ENCODE measurements at places on chromosomes 16 and 17.

GRCh38 chr17:79463421-79464317 lies 147.2 kb downstream of the RBFOX3 start:
- DNase-seq = no peak

- no peak for DNase-seq
Observed at GRCh38 chr16:66539623-66540469, 10.1 kb downstream of the TK2 start.

- peak; percentile 14 for DNase-seq
Observed at GRCh38 chr17:10295728-10296343, 77.0 kb downstream of the MYH13 start.

- peak; percentile 40 for DNase-seq
Observed at GRCh38 chr16:84266451-84266850, 26.6 kb upstream of the KCNG4 start.

DNA sequence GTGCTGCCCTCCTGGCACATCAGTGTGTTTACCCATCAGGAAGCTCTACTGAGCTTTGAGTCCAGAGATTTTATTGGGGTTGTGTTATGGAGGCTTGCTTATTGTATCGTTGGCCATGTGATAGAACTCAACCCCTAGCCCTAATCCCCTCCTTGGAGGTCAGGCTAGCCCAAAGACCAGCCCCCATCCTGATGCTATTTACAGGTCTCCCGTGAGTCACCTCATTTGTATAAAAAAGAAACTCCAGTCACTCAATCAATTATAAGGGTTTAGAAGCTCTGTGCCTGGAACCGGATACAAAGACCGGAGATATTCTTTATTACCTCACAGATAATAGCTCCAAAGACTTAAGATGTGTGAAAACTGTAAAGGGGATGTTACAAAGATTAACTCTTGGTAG lies 405.9 kb downstream of the CNTNAP4 start:
- DNase-seq = no peak

DNA sequence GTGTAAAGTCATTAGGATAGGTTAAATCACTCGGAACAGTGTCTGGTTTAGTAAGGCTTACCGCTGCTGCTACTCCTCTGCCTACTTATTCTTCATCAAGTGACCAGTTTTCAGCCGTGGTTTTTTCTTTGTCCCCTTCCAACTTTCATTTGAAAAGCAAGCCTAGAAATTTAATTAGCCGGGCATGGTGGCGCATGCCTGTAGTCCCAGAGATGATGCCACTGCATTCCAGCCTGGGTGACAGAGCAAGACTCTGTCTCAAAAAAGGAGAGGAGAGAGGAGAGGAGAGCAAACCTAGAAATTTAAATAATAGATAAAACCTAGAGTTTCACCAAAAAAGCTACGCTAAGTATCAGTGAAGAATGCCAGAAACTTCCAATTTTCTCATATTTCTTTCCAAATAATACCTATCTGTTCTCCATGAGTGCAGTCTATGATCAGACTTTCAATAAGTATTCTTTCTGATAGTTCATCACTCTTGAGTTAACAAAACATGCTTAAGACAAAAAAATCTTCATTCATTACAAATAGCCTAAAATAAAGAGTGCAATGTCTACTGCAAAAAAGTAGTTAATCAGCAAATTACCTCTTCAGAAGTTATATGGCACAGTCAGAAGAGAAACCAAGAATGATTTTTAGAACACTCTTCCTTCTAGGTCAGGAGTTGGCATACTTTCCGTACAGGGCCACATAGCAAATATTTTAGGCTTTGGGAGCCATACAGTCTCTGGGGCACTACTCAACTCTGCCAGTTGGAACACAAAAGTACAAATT lies 15.1 kb downstream of the ANKFY1 start:
- DNase-seq = no peak

GRCh38 chr16:58836427-58836826 lies 102.3 kb upstream of the GOT2 start:
- no peak for DNase-seq

DNA sequence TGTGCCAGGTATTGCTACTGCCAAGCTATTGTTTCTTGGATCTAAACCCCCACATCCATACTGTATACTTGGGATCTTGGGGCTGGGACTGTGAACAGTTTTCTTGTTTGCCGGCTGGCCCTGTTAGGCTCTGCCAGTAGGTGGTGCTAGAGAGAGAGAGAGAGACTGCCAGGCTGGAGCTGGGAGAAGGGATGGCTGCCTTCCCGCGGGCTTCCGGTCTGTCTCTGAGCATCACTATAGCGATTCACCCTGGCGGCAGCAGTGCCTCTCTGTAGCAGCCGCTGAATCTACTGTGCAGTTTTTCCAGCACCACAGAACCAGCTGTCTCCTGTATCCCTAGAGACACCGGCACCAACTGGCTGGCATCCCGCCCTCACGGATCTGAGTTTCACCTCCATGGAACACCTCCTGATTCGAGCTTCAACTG lies 201.2 kb downstream of the UTP18 start:
- peak; percentile 31 for DNase-seq

GRCh38 chr16:56915336-56916119 lies 16.4 kb upstream of the HERPUD1 start:
- no peak for DNase-seq

GRCh38 chr17:21283482-21284318 lies 811 bp upstream of the MAP2K3 start:
- DNase-seq = no peak

DNA sequence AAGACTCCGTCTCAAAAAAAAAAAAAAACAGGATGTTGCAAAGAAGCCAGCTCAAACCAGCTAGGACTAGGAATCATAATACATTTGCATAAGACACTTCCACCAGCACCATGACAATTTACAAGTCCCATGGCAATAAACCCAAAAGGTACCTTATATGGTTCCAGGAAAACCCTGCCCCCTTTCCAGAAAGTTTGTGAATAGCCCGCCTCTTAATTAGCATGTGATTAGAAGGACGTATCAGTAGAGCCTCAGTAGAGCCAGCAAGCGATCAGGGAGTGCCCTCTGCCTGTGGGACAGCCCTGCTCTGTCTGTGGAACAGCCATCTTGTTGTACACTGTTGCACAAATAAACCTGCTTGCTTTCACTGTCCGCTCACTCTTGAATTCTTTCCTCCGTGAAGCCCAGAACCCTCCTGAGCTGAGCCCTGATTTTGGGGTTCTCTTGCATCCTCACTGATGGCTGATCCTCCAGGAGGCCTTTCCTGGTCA lies 14.0 kb downstream of the NUPR1 start:
- DNase-seq = no peak

DNA sequence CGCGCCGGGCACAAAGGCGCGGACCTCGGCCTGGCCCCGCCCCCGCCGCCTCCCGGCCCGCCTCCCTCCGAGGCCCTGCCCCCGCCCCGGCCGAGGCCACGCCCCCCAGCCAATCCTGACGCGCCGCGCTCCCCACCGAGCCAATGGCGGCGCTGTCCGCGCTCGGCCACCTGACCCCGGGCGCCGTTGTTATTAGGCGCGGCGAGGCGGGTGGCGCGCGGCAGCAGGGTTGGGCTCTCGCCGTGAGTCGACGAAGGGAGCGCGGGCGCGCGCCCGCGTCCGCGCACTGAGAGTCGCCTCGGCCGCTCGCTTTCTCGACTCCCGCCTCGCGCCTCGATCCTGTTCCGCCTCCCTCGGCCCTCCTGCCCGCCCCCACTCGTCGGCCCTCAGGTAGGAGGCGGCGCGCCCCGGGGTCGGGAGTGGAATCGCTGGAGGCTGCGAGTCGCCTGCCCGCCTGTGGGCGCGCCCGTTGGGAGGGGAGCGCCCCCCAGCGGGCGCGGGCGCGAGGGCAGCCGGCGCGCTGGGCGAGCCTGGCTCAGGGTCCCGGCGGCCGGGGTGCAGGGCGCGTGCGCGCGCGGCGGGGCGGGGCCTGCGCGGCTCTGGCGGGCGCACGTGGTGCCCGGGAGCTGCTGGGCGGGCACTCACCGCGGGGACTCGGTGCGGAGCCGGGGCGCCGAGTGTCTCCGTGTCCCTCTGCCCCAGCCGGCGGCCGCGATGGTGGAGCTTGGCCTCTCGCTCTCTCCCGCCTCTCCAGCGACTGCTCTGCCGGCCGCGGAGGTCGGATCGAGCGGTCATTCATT lies 405 bp upstream of the CBLN1 start:
- DNase-seq = peak; percentile 87

GRCh38 chr17:41264599-41264998 lies 579 bp upstream of the KRTAP9-6 start:
- DNase-seq = no peak

DNA sequence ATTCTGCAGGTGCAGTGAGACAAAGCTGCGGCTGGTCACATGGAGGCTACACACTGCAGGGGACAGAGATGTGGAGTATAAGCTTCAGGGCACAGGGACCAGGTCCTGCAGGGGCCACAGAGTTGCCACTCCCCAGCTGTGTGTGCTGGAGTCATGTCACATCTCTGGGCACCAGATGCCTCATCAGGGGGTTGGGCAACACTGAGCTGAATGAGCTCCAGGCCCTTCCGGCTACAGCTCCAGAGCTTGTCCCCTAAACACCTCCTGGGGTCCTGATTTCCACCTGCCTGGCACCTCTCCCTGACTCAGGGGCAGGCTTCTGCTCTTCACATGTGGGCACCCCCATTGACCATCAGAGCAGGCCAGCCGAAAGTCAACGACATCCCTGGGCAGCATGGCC lies 32.5 kb downstream of the SPHK1 start:
- no peak for DNase-seq

GRCh38 chr16:69763599-69763942 lies 1.4 kb downstream of the WWP2 start:
- DNase-seq = no peak

DNA sequence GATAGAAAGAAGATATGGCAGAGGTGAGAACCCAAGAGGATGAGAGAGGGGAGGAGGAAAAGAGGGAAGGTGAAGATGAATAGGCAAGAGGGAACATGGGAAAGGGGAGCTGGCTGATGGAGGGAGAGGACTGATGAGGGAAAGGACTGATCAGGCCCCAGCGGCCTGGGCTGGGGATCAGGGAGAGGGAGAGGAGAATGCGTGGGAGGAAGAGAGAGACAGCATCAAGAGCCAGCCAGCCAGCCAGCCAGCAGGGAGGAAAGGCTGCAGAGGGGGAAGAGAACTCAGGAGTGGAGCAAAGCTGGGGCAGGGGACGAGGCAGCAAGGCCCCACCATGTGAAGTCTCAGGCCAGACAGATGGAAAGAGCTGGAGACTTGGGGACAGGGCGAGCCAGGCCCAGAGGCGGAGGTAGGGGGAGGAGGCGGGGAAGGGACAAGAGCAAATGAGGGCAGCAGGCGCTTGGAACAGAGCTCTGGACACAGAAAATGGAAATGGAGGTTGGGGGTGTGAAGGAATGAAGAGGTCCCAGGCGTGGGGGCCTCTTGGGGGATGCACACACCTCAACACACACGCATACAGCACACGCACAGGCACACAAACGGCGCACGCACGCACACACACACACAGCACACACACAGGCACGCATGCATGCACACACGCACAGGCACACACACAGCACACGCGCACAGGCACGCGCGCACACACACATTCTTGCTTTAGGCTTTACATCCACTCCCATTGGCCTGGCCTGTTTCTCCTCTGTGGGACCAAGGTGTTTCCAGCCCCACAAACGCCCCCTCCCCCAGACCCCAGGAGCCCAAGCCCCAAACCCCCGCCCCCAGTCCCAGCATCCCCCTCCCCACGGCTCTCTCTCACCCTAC lies 12.3 kb downstream of the DLG4 start:
- DNase-seq = no peak

DNA sequence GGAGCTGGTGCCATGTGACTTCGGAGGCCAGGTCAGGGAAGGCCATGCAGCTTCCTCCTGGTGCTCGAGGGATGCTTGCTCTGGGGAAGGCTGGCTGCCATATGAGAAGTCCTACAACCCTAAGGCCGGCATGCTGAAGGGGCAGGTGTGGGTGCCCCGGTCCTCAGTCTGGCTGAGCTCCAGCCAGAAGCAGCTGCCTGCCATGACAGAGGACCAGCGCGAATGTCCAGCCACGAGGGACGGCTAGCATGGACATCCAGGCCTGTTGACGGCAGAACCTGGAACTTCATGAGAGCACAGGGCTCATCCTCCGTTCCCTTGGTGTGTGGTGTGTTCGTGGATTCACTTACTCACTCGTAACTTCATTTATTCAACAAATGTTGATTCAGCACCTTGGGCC lies 140.6 kb downstream of the IRF8 start:
- no peak for DNase-seq

DNA sequence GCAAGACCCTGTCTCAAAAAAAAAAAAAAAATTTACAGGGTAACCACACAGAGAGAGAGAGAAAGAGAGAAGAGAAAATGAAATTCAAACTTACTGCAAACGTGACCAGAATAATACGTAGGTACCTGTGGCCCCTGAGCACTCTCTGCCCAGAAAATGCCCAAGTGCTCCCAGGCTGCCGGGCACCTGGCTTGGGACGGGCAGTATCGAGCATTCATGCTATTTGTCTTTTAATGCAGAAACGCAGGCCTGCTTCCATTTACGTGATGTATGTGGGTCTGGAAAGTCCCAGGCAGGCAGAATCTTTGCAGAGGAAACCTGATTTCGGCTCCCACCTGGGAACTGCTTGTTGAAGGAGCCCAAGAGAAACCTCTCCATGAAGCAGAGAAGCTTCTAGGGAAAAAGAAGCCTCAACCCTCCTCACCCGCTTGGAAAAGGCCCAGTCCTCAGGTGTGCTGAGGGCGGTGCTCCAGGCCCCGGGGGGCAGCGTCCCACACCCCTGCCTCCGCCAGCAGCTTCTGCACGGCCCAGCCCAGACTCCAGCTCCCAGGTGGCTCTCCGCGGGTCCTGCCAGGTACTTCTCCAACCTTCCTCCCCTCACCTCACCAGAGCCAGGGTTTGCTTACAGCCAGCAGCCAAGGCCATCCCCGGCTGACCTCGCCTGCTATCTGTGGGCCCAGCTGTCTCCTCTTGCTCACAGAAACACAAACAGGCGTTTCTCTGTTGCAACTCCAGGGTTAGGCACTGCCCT lies 14.0 kb downstream of the RPH3AL start:
- DNase-seq = no peak

DNA sequence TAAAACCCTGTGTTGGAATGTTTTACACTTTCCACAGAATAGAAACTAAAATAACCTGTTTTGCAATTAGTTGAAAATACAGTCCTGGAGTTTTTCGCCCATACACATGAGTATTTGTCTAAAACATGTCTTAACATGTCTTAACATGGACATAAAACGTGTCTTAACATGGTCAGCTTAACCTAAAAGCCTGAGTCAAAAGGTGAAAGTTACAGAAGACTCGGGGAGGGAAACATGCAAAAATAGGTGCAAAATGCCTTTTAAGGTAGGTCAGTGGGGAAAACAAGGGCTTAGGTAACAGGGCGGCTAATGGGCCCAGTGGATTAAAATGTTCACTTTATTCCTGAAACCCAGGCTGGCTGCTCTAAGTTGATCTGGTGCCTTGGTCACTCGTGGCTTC lies 56.1 kb upstream of the RBL2 start:
- DNase-seq = no peak

GRCh38 chr16:21713549-21714368 lies 50.0 kb downstream of the OTOA start:
- DNase-seq = no peak
